Omental fat pad (tissue), 4 donors: ENCODE measurements at places on chromosomes 12 and 14.

DNA sequence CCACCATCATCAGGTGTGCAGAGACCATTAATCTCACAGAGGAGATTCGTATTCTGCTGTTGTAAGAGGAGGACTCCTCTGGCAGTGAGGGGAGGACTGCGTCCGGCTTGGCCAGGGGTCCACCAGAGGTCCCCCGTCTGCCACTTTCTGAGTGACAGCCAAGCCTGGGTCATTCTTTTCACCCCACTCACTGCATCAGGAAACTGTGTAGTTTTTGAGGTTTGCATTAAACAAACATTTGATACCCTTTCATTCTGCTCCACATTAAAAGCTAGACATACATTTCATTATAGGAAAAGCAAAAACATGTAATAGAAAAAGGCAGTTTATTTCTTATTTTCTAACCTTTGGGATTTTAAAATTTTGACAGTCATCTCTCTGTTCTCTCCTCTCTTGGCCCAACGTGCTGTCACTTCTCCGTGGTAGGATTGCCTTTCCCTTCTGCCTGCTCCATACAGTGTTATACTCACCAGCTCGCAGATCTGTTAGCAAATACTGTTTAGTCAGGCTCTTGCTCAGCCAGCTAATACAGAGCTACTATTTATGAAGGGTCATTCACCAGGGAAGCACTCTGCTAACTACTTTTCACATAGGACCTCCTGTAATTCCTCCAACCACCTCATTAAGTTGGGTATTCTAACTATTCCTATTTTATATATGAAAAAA lies 99.3 kb downstream of the PELI2 start:
- DNase-seq = no peak

GRCh38 chr14:32940711-32941667 lies 2.3 kb downstream of the NPAS3 start:
- DNase-seq = no peak

DNA sequence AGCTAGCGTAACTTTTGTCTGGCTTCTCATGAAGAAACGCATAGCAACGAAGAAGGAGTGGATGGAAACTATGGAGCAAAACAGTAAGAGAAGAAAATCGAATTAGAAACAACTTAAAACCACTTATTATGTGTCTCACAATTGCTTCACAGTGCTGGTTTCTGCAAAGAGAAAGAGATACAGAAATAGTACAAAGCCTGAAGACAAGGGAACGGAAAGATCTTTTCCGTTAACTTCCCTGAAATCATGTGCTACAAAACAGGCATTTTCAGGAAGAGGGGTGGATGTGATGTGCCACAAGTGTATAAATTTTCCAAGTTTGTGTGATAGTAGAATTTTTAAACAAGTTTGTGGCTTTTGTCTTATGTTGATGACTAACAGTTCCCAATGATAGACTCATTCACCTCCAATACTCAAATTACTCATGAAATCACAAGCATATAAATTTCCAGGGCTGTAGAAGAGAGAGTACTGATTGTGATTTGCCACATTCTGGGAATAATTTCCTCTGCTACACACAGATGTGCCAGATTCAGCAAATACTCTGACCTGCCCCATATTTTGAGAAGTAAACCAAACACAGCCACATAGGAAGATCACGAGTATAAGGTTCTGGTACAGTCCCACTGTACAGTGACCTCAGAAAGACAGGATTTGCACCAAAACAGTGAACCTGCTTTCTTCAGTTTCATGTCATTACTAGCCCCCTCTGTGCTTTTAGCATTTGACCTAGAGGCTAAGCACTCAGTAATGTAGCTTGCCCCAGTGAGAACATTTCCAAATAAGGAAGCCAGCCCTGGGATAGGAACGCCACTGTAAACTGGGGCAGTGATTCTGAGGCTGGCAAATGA lies 41.4 kb upstream of the PPFIA2 start:
- DNase-seq = no peak

DNA sequence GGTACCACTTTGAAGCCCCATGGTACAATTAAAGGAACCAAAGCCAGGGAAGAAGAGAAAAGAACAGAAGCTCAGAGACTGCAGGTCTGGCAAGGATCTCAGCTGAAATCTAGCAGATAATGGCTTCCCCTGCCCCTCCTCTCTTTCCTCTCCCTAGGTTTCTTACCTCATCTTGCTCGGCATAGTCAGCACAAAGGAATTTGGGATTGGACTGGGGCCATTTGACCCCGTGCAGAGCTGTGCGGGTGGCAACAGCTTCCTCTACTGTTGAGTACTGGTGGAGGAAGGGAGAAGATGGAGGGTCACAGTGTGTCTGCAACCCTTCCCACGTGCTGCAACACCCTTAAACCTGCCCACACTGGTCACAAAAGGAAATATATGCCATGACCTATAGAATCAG lies 4.7 kb upstream of the CDH24 start:
- DNase-seq = peak; percentile 64

DNA sequence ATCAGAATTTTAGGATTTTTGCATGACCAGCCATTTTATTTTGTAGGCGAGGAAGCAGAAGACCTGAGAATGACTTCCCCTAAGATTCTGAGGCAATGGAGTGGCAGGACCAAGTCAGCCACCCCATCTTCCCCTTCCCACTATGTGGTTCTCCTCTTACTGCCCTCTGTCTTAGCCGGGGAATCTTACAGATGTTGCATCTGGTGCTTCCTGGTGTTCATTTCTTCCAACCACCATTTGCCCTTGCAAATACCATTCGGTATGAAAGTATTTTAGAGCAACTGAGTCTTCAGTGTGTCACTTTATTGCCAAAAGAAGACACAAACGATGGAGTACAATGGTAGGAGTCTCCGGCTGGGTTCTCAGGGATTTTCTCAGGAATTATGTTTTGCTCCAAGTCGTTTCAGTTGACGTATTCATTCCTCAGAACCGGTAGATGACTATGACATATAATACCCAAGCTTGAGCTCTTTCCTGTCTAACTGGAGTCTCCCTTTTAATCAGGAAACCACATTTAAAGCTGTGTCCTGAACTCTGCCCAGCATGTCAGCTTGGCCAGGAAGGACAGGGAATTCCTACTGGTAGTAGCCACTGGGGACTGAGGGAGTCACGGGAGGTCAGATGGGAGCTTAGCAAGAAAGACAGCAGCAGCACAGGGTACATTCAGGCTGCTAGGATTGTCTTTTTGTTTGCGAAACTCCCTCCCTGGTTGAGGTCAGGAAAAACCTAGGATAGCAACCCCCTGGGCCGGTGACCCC lies 87.0 kb downstream of the SAMD4A start:
- DNase-seq = no peak
